Left ventricle myocardium superior (tissue), 1 donor: ENCODE measurements at places on chromosomes 16 and 17. TPM values are rescaled to one million over a fixed set of nuclear protein-coding genes. Genes with fewer than 3 reads are reported as not detected.

PRSS33 gene
- total RNA-seq = not detected

HEATR9 gene
- total RNA-seq = not detected

ADORA2B gene
- total RNA-seq = 0.57 TPM

ELMO3 gene
- total RNA-seq = 0.79 TPM

DOC2B gene
- total RNA-seq = 3.9 TPM

CSH1 gene
- not detected for total RNA-seq

DNA sequence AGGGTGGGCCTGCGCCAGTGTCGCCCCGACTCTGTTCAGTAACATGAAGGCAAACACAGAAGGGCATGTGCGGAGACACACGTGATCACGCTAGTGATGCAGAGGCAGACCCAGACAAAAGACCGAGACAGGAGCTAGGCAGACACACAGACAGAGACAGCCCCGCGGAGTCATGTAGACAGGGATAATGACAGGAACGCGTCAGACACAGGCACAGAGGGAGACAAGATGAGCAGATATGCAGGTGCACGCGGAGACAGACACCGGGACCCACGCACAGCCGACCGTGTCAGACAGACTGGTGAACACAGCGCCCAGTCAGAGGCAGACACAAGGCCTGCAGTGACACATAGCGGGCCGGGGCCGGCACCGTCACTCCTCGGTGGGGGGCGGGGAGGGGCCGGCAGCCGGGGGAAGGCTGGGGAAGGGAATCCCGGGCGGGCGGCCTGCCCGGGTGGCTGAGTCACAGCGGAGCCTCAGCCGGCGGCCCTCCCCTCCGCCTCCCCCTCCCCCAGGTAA lies 7.4 kb downstream of the KDM6B start:
- DNase-seq = peak; percentile 93

DNA sequence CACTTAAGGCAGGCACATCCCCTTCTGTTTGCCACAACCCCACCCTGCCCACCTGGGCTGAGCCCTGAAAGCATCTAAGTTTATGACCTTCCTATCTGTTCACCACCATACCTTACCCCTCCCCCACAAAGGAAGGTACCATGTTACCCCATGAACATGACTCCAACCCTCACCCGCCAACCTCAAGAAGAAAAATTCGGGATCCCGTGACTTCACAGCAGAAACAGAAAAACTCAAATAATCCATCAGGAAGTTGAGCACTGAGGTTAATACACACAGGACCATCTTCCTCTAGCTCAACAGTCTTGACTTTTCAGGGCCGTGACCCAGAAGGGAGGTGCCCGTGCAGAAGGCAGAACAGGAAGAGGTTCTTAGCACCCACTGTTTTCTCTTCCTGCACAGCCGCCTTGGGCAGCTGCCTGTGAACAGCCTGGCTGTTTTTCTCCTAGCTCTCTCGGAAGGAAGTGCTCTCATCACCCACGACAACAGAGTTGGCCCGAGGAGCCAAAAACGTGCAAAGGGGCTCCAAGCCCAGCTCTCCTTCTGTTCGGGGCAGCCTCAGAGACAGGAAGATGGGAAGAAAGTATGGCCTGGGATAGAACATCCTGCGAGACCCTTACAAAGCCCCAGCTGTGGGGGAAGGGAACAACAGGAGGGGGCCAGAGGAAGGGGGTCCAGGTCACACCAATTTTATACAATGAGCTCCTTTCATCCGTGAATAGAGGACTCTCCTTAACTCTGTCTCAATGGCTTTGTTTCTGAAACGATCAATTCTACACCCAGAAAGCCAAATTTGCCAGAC lies 101.1 kb downstream of the XYLT1 start:
- DNase-seq = peak; percentile 65

DNA sequence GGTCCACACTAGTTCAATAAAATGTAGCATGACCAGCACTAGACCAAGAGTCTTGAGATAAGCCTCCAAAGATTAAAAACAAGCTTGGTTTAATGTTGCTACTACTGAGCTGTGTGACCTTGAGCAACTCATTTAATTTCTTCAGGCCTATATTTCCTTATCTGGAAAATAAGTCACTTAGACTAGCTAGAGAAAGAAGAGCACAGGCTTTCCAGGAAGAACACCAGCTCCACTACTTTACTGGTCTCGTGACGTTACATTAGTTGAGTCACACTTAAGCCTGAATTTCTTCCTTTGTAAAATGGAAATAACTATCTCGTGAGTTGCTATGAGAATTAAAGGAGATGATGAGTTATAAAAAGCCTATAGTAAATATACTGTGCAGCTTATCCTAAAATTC lies 5.4 kb downstream of the HELZ start:
- DNase-seq = no peak

DNA sequence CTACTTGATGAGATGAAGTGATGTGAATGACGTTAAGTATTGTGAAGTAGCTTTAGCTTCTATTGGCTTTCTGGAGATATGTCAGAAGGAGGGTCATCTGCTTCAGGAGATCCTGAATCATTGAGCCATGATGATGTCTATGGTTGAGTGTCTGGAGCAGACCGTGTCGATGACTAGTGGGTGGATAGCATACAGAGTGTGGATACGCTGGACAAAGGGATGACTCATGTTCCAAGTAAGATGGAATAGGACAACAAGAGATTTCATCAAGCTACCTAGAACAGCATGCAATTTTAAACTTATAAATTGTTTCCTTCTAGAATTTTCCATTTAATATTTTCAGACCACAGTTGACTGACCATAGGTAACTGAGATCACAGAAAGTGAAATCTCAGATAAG lies 116.1 kb upstream of the RBBP6 start:
- DNase-seq = no peak

DNA sequence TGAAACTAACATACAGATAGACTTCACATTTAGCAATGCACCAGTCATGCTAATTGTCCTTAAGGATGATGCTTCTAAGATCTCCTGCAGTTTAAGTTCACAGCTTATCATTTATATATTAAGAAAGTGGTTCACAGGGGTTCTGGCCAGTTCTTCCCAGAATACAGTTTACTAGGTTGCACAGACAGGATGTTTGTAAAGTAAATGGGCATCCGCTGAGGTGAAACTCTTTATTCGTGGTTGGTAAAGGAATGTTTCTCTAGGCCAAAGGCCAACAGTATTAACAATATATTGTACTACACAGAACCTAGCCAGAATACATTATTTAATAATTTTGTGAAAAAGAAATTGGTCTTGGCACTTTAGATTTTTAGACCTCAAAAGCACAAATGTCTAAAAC lies 1427.3 kb downstream of the CDH8 start:
- no peak for DNase-seq

- no peak for DNase-seq
Observed at GRCh38 chr17:80539022-80539641, 5.5 kb upstream of the RPTOR start.

DNA sequence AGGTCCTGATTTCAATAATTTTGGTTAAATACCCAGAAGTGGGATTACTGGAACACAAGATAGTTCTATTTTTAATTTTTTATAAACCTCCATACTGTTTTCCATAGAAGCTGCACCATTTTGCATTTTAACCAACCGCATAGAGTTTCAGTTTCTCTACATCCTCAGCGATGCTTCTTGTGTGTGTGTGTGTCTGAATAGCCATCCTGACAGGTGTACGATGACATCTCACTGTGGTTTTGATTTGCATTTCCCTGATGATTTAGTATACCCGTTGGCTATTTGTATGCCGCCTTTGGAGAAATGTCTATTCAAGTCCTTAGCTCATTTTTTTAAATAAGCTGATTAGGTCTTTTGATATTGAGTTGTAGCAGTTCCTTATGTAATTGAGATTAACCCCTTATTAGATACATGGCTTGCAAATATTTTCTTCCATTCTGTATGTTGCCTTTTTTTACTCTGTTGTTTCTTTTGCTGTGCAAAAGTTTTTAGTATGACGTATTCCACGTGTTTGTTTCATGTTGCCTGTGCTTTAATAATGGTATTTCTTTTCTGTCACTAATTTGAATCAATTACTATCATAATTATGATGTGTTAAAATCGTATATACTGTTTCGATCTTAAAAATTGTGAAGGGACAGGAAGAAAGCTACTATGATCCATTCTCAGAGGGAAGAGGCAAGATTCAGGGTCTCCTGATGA lies 227.2 kb upstream of the MON1B start:
- no peak for DNase-seq

DNA sequence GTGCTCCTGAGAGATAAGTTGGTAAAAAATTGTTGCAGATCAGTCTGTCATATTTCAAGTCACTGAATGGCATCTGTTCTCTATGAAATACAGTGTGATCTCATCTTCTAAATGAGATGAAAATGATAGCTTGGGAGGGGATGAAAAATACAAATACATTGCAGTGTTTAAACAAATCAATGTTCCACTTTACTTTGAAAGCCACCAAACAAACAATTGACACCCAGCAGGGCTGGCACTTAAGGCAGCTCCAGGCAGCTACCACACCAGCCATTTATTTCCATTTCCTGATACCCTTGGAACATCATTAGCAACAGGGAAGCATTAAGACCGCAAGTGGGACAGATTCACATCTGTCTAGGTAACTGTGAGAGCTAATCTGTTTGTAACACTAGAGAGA lies 827.6 kb upstream of the KIF2B start:
- DNase-seq = no peak

DNA sequence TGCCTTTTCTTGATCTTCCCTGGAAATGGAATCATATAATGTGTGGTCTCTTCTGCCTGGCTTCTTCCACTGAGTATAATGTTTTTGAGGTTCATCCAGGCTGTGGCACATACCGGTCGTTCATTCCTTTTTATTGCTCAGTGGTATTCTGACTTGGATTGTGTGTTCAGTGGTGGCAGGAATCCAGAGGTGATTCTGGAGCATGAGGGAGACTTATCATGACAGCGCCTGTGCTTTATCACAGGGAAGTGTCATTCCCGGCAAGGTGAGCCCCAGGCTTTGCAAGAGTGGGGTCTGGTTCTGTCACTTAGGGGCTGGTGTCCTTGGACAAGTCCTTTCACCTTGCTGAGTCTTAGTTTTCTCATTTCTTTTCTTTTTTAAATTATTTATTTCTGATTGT lies 53.0 kb downstream of the IRX3 start:
- DNase-seq = no peak

DNA sequence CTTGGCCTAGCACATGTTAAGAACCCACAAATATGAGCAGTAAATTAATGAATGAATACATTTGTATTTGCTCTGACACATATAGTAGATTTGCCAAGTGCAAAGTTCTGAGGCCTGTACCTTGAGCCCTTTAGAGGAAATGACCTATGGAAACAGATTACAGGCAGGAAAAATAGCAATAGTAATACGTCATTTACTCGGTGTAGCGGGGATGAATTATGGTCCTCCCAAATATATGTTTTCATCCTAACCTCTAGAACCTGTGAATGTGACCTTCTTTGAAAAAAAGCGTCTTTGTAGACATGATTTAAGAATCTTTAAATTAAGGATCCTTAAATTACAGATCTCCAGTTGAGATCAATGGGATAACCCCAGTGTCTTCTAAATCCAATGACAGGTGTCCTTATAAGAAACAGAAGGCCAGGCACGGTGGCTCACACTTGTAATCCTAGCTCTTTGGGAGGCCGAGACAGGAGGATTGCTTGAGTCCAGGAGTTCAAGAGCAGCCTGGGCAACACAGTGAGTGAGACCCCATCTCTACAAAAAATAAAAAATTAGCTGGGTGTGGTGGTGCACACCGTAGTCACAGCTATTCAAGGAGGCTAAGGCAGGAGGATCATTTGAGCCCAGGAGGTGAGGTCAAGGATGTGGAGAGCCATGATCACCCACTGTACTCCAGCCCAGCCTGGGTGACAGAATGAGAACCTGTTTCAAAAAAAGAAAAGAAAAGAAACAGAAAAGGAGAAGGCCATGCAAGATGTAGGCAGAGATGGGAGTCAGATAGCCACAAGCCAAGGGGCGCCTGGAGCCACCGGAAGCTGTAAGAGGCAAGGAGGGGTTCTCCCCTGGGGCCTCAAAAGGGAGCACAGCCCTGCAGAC lies 5.1 kb upstream of the ITPRIPL2 start:
- DNase-seq = no peak

DNA sequence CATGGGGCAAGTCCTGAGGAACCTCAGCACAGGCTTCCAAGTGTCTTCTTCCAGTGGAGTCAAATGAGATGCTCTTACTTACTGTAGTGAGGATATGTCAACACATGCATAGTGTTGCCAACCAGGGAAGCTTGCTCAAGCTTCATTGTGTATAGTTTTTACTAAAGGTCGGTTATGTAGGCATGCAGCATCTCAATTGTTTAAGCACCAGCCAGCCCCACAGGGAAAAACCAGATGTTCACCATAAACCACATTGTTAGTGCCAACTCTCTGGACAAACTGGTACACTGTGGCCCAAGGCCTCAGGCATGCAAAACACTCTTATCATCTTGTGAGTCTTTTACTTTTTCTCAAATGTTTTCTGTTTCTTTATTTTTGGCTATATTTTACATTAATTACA lies 152.1 kb downstream of the PHKB start:
- DNase-seq = no peak

GRCh38 chr16:10558305-10558704 lies 22.1 kb downstream of the EMP2 start:
- no peak for DNase-seq

GRCh38 chr16:14600164-14600563 lies 29.9 kb downstream of the PARN start:
- no peak for DNase-seq

GRCh38 chr17:80811181-80812105 lies 180.2 kb upstream of the CHMP6 start:
- DNase-seq = no peak

- DNase-seq = no peak
Observed at GRCh38 chr17:79154951-79155585, 80.4 kb downstream of the ENGASE start.

GRCh38 chr16:57711346-57711745 lies 16.7 kb downstream of the DRC7 start:
- no peak for DNase-seq

- DNase-seq = no peak
Observed at GRCh38 chr17:41052566-41052965, 2.5 kb downstream of the KRTAP2-2 start.

DNA sequence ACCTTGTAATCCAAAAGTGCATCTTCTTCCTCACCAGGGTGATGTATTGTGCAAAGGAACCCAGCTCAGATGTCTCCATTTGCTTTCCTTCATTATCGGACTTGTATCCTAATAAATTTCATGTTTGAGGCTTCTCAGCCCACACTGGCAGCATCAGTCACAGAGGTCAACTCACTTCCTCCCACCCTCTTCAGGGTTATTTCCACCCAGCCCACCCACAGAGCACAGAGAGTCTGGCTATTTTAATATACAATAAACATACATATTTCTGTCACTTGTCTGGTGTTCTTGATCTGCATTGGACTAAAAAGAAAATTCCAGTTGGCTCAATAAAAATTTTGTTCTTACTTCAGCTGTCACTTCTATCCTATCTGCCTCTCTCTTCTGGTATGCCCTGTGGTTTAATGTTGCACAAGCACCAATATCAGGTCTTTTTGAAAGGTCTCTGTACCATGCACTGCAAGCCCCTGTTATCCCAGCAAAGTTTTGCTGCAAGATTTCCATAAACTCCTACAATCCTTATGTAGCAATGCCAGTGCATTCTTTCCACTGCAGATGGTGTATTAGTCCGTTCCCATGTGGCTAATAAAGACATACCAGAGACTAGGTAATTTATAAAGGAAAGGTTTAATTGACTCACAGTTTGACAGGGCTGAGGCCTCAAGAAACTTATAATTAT lies 201.8 kb downstream of the CDH11 start:
- DNase-seq = no peak
